ENCODE measurements at places on chromosomes 12 and 14.

DNA sequence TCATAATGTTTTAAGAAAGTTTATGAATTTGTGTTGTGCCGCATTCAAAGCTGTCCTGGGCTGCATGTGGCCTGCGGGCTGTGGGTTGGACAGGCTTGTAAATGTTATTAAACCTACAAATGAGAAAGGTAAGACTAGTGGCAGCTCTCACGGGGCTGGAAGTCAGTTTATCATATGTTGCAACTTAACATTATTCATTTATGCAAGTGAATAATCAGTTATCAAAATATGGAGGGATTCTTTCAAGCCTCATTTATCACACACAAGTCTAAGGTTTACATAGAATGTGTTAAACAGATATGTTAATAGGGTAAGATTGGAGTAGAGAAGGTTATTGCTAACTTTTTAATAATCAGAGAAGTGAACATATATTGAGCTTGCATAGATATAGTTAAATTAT, 442.5 kb upstream of the RGS6 start:
- DNase-seq: no peak

- DNase-seq: no peak
Observed at GRCh38 chr14:50801706-50802105, 29.3 kb downstream of the NIN start.

- DNase-seq: no peak
Observed at GRCh38 chr14:78074561-78074960, 95.6 kb upstream of the NRXN3 start.

DNA sequence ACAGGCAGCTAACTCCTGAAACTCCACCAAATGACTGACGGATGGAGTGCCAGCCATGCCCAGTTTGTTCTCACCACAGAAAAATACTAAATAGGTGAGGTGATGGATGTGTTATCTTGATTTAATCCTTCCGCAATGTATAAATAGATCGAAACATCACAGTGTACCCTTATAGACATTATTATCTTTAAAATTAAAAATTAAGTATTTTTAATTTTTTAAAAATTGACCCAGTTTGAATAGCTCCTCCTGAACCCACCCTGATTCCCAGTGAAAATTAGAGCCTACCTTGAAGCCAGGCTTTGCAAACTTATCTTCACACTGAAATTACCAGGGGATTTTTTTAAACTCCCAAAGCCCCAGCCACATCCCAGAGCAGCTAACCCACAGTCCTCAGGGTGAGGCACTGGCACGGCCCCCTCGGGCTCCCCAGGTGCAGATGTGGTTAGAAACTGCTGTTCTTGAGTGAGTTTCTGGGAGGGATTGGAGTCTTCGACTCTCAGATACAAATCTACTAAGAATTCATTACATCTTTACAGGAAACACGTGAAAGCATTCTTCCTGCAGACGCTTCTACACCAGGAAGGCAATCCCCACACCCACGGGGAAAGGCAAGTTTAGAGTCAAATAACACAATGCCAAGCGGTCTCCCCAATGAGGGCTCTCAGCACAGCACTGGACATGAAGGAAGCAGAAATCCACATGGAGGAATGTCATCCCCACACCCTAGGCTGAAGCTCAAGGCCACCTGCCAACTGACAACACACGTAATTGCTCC, 126.4 kb downstream of the RIMBP2 start:
- no peak for DNase-seq

DNA sequence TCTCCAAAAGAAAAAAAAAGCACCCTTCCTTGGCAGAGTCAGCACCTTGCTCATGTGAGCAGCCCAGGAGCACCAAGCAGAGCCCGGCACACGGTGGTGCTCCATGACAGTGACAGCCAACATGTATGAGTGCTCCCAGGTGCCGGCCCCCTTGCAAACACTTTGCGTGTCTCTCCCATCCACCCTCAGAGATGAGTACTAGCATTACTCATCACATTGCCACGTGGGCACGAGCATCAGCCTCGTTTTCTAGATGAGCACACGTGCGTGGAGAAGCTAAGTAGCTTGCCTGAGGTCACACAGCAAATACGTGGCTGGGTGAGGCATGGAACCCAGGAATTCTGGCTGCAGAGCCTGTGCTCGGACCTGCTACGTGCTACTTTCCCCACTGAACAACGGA, 177.9 kb upstream of the PRMT8 start:
- DNase-seq: no peak

GRCh38 chr12:119843100-119843499, 34.0 kb downstream of the CIT start:
- DNase-seq: no peak

DNA sequence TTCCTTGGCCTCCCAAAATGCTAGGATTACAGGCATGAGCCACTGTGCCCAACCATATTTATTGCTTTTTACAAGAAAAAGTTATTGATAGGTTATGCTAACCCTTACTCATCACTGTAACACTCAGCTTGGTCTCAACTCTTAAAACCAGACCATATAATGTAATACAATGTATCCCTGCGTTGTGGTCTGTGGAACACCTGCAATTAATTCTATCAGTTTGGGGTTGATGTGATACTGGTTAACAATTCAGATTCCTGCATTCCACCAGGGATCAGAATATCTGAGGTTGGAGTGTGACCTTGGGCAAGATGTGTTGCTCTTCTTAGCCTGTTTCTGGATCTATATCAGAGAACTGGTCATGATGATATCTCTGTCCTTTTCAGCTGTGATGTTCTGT, 419.0 kb downstream of the RAD51B start:
- DNase-seq: no peak

- peak; percentile 79 for DNase-seq
Observed at GRCh38 chr12:56007564-56008559, 10.8 kb downstream of the SUOX start.

- no peak for DNase-seq
Observed at GRCh38 chr12:5806371-5807089, 138.5 kb downstream of the ANO2 start.

GRCh38 chr12:16008421-16008824, 97.3 kb downstream of the DERA start:
- no peak for DNase-seq

DNA sequence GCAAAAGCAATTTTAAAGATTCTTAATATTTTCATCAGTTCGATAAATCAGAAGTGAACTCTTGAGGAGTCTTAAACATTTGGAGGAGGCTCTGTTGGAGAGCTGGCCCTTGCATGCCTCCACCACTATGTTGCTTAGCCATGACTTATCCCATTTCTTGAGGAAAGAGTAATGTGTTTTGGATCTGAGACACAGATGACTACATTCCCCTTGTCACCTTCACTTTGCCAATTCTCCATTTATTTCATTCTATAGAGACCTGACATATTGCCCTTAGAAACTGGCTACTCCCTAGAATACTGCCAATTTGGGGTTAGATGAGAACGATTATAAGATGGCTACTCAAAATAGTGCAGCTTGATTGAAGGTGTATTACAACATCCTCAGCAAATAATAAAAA, 157.4 kb upstream of the TMEM260 start:
- DNase-seq: no peak

GRCh38 chr14:97441740-97442362, 644.7 kb downstream of the VRK1 start:
- no peak for DNase-seq

DNA sequence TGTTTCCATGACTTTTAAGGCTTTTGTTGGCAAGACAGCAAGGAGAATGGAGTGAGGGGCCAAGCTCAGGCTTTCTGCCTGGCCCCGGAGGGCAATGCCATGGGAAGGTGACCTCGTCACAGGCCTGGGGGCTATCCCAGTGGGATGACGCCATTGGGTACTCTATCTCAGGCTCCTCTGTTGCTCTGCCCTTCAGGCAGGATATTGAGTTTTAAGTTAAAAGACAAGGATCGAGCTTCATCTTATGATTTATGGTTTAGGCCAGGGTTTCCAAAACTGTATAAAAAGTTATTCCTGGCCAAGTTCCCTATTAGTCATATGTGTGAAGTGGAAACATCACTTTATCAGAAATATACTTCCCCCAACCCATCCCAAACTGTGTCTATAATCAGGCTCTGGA, 127.7 kb downstream of the ZFP36L1 start:
- DNase-seq: no peak

- no peak for DNase-seq
Observed at GRCh38 chr12:18483698-18484325, 222.5 kb downstream of the PIK3C2G start.

DNA sequence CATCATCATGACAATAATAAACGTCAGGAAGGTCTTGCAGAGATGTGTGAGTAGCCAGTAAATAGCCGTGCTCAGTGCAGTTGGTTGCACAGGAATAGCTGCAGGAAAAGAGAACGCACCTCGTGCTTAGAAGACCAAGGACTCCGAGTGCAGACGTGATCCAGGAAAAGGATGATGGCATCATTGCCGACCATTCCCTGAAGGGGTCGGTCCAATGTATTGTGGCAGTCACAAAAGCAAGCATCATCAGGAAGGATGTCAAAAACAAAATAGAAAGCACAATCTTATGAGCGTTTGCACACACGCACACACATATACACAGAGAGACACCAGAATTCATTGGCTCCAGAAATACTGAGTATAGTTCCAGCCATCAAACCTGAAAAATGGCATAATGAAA, 12.8 kb downstream of the DUSP6 start:
- no peak for DNase-seq

DNA sequence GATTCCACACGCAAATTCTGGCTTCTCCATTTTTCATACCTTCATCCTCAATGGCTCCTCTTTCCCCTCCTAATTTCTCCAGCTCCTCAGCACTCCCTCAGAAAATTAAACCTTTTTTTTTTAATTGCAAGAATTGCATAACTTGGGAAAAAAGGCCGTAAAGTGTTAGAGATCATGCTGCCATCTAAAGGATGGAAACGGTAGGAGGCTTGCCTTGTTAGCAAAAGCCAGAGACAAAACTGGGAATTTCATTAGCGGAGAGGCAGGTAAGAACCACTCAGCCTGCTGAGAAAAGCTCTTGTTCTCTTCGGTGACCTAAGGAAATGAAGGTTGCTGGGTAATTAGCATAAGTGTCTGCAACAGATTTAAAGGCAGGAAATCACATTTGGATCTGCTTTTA, 204.3 kb downstream of the AEBP2 start:
- DNase-seq: no peak

- no peak for DNase-seq
Observed at GRCh38 chr14:101600891-101601605, 39.8 kb downstream of the DIO3 start.

- no peak for DNase-seq
Observed at GRCh38 chr12:125332900-125333299, 267.7 kb downstream of the AACS start.

- no peak for DNase-seq
Observed at GRCh38 chr12:52155048-52155868, 36.6 kb downstream of the KRT80 start.

- no peak for DNase-seq
Observed at GRCh38 chr12:26997003-26997402, 17.2 kb downstream of the TM7SF3 start.

- no peak for DNase-seq
Observed at GRCh38 chr12:50317203-50317602, 33.9 kb upstream of the LIMA1 start.

- no peak for DNase-seq
Observed at GRCh38 chr14:92544051-92544720, 30.6 kb downstream of the RIN3 start.

DNA sequence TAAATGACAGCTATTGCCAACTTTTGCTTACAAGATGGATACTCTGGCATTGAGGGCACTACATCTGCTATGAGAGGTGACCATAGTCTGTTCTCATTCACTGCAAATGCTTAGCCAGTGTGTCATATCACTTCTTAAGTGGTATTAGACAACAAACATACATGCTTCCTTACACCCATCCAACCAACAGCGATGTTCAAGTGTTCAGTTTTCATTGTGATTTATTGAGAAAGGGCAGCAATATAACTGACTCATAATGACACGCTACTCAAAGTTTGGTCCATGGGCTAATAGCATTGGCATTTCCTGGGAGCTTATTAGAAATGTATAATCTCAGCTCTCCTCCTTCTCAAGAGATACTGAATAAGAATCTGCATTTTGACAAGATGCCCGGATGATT, 181.7 kb downstream of the NPAS3 start:
- no peak for DNase-seq

DNA sequence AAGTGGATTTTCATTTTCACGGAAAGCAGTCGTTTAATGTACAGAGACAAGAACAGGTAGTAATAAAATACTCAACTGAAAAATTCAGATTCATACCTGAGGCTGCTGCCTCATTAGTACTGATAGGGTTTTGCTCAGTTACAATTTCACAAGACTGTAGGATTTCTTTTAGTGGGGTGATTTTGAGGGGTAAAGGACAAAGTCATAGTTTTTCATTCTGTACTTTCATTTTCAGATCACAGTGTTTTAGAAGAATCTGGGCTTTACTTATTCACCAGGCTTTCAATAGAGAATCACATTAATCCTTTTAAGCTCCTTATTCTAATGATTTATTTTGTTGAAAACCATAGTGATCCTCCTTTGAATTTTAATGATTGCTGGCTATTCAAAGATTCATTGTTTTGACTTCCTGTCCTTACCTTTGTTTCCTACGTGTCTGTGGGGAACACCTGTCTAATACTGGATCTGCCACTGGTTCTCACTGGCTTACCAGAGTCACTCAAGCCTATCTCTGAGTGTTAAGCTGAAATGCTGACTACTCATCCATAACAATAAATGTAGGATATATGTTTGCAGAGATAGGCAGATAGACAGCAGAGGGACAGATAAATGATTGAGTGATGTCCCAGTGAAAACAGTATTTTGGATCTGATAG, 243.8 kb upstream of the NPAS3 start:
- DNase-seq: no peak

DNA sequence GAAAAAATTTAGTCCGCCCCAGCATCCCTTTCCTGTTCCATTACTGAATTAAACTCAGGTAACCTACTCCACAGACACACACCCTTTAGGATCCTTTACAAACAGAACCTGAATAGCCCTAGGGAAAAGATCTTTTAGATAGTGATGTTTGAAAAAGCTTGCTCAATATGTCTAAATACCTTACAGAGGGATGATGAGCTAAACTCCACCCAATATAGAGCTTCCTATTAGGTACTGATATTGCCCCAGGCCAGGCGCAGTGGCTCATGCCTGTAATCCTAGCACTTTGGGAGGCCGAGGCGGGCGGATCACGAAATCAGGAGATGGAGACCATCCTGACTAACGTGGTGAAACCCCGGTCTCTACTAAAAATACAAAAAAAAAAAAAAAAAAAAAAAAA, 50.1 kb downstream of the FERMT2 start:
- DNase-seq: no peak

GRCh38 chr12:48296586-48297282, 54.0 kb downstream of the ZNF641 start:
- DNase-seq: peak; percentile 51

DNA sequence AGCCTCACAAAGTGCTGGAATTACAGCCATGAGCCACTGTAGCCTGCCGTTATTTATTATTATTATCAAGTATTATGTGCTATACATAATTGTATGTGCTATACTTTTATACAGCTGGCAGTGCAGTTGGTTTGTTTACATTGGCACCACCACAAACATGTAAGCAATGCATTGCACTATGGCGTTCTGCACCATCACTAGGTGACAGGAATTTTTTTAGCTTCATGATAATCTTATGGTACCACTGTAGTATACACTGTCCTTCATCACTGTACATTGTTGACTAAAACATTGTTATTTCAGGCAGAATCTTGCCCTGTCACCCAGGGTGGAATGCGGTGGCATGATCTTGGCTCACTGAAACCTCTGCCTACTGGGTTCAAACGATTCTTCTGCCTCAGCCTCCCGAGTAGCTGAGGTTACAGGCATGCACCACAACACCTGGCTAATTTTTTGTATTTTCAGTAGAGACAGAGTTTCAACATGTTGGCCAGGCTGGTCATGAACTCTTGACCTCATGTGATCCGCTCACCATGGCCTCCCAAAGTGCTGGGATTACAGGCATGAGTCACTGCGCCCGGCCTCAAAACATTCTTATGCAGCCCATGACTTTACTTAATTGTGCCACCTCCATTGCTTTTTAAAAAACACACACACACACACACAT, 17.1 kb downstream of the MRPL42 start:
- DNase-seq: no peak
